ENCODE measurements at places on chromosomes 1 and 21.

- no peak for DNase-seq
Observed at GRCh38 chr1:53686965-53687267, 52.0 kb downstream of the GLIS1 start.

- no peak for DNase-seq
Observed at GRCh38 chr21:31959881-31960280, 87.1 kb downstream of the HUNK start.

DNA sequence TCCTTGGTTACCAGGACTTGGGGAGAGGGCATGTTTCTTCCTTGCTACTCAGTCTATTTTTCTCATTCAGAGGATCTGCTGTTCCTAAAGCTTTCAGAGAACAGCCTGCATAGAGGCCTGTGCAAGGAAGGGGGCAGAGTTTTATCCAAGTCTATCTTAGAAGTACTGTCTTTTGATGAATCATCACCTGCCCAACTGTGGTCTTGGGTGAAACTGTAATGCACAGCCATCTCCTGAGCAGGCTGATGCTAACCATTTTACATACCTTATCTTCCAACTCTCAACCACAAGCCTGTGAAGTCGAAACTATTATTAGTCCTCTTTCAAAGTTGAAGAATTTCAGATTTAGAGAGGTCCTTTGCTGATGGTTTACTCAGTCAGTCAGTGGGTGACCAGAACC, 368.0 kb downstream of the HHAT start:
- DNase-seq, result no peak

GRCh38 chr1:192543445-192543844, 32.1 kb upstream of the RGS1 start:
- no peak for DNase-seq

GRCh38 chr1:44630116-44630515, 44.2 kb downstream of the TMEM53 start:
- DNase-seq, result no peak

GRCh38 chr1:82449506-82450057, 648.8 kb downstream of the ADGRL2 start:
- no peak for DNase-seq

- DNase-seq, result no peak
Observed at GRCh38 chr1:85440612-85441011, 24.3 kb downstream of the DDAH1 start.

- DNase-seq, result no peak
Observed at GRCh38 chr1:24871306-24871901, 58.7 kb downstream of the RUNX3 start.

- DNase-seq, result peak; percentile 15
Observed at GRCh38 chr1:99548943-99549605, 96.8 kb upstream of the PALMD start.

- no peak for DNase-seq
Observed at GRCh38 chr1:117113199-117113598, 8.3 kb downstream of the TRIM45 start.

- no peak for DNase-seq
Observed at GRCh38 chr1:86823386-86823785, 90.5 kb downstream of the SELENOF start.

DNA sequence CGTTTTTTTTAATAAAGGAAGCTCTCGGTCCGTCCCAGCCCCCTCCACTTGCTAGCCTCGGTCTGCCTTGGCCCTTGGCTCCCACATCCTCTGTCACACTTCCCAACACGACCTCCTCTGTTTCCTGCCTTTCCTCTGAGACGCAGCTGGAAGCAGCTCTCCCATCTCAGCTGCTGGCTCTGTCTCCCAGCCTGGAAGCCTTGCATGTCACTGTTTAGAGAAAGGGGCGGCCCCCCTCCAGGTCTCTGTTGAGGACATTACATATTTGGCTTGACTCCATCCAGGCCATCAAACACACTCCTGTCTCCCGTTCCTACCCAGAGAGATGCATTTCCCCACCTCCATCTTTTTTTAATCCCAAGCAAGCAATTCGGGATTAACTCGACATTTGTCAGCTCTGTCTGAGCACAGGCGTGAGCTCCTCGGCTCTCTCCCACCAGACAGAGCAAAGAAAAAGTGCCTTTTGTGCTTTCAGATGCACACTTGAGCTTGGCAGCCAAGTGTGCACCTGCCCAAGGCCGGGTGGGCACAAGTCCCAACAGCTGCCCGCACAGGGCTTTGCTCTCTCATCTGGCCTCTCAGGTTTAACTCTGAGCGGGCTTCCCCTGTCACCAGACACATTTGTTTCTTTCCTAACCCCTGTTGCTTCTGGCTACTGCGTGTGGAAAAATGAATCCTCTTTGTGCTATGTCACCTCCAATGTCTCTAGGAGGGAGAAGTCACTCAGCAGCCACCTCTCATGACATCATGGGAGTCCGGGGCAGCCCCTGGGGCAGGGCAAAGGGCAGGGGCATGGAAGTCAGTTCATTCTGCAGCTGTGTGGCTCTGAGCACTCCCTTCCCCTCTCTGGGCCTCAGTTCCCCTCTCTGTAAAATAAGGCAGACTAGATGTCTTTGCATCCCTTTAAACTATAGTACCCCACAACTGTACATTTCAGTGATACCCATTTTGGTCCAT, 108.3 kb downstream of the KCND3 start:
- DNase-seq, result no peak

All from MCF 10A (cell line).